ENCODE measurements at places on chromosomes 7 and 10.

DNA sequence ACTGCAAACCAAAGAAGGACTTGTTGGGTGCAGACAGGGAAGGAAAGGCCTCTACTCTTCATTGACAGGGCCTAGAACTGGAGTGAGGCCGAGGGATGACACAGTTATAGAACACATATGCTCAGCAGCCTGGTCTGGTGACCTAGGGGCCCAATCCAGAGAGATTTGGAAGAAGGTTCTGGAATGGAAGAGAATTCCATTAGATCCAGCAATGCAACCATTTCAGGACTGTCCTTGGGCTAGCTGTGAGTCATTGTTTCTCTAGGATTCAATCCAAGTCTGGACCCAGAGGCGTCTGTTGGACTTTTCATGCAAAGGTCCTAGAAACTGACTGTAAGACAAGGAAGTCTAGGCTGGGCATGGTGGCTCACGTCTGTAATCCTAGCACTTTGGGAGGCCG lies 59.2 kb downstream of the WIPF3 start:
- DNase-seq = no peak

DNA sequence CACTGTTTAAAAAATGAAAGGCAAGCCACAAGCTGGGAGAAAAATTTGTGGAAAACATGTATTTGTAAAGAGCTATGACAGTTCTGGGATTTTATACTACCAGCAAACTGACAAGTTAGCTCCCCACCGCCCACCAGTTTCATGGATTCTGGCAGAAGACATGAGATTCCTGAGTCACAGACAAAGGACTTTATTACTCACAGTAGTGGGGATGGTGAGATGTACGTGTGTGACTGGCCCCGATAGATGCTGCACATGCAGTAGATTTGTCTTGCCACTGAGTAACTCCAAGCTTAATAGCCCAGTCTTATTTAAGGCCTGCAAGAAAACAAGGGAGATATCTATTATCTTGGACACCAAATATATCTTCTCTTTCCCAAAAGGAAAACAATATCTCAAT lies 281.7 kb downstream of the AHR start:
- DNase-seq = no peak

- DNase-seq = no peak
These were observed 29.7 kb upstream of the GPAM start for GRCh38 chr10:112213098-112213823.

GRCh38 chr7:40826411-40827221 lies 691.8 kb downstream of the SUGCT start:
- no peak for DNase-seq

GRCh38 chr10:10626734-10627133 lies 390.9 kb upstream of the CELF2 start:
- no peak for DNase-seq

DNA sequence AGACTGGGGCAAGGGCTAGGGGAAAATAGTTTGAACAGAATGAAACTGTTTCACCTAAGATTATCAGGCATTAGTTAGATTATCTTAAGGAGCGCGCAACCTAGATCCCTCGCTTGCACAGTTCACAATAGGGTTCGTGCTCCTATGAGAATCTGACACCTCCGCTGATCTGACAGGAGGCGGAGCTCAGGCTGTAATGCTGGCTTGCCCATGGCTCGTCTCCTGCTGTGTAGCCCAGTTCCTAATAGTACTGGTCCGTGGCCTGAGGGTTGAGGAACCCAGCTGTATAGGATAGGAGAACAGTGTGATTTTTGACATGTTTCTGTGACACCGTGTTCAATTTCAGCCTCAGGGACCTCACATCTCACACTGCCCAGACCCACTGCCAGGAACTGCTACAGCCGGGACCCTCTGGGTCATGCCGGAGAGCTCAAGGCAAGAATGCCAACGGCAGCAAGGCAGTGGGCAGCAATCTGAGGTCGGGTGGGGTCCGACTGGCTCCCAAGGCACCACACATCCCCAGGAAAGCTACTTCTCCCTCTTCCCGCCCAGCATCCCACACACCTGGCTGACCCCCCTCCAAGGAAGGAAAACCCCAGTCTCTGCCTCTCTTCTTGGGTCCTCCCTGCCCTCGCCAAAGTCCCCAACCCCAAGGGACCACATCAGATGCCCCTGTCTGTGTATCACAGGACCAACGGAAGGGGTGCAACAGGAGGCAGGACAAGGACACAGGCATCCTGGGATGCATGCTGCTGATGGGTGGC lies 31.7 kb downstream of the CAMK2B start:
- DNase-seq = no peak

- peak; percentile 32 for DNase-seq
These were observed 139.1 kb upstream of the PFKP start for GRCh38 chr10:2927958-2928840.

DNA sequence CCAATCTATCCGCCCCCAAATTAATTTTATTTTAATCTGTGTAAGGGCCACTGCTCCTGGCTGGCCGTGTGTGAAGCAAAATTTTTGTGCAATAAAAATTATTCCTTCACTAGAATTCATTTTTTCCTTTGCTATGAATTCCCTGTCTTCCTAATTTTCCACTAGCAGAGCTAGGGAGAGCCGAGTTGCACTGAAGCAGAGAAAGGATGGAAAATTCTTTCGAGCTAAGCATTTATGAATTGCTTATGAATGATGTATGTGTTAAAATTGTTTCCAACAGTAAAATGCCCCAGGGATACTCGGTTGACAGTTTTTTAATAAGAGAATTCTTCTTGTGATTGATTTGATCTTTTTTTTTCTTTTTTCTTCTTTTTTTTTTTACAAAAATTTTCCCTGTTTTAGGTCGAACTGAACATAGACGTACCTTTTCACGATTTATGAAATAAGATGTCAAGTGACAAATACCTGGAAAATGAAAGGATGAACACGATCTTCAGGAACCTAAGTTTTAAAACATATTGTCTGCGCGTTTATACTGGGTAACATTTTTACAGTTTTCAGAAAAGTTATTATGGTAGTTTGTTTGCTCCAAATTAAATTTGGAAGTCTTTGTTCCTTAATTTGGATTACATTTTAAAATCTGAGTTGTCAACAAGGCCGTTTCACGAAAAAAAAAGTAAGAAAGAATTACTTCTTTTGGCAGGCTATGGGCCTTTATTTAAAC lies 288.8 kb upstream of the NFE2L3 start:
- no peak for DNase-seq

DNA sequence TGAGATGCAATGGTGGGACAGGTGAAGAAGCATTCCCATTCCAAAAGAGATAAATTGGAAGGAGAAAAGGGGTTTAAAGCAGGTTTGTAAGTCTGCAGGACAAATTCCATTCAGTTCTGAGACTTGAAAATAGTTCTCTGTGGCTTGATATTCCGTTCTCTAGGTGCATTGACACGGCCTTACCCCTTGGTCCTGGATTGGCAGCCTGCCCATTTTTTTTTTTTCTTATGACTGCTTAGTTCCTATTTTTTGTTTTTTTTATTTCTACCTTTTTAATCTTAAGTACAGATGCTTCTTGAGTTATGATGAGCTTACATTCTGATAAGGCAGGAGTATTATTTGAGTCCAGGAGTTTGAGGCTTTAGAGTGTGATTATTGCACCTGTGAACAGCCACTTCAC lies 70.6 kb downstream of the MLLT10 start:
- DNase-seq = no peak

- DNase-seq = no peak
These were observed 13.5 kb upstream of the TSPAN13 start for GRCh38 chr7:16739863-16740622.

GRCh38 chr10:6737080-6737641 lies 157.1 kb upstream of the PRKCQ start:
- DNase-seq = no peak
